ENCODE measurements at places on chromosomes 2 and 18.

DNA sequence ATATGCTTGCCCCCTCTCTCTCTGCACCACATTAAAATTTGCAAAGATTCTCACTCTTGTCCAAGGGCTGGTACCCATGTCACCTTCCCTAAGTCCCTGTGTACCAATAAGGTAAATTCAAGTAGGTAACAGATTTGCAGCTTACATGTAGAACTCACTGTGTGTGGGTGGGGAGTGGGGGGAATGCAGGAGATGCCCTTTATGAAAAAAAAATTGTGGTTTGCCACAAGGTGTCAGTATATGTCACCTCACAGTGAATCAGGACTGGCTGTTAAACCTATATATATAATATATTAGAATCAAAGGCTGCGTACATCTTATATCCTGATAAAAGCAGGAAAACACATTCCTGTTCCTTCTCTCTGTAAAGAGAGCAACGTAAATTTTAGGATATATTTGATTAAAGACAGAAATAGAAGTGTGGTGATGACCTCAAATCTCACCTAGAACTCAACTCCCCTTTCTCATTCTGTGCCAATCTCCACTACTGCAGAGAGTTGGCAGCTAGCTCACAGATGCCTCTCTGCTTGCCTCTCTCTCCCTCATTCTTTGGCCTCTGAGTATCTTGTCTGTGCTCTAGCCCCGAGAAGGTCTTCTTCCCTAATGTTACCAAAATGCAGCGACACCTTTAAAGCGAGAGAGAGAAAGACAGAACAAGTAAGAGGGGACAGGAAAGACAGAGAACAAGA, 536 bp downstream of the XDH start:
- no peak for DNase-seq

- DNase-seq, result no peak
Observed at GRCh38 chr2:151872463-151872862, 44.2 kb upstream of the ARL5A start.

GRCh38 chr2:239160226-239161143, 240.3 kb downstream of the HDAC4 start:
- no peak for DNase-seq

DNA sequence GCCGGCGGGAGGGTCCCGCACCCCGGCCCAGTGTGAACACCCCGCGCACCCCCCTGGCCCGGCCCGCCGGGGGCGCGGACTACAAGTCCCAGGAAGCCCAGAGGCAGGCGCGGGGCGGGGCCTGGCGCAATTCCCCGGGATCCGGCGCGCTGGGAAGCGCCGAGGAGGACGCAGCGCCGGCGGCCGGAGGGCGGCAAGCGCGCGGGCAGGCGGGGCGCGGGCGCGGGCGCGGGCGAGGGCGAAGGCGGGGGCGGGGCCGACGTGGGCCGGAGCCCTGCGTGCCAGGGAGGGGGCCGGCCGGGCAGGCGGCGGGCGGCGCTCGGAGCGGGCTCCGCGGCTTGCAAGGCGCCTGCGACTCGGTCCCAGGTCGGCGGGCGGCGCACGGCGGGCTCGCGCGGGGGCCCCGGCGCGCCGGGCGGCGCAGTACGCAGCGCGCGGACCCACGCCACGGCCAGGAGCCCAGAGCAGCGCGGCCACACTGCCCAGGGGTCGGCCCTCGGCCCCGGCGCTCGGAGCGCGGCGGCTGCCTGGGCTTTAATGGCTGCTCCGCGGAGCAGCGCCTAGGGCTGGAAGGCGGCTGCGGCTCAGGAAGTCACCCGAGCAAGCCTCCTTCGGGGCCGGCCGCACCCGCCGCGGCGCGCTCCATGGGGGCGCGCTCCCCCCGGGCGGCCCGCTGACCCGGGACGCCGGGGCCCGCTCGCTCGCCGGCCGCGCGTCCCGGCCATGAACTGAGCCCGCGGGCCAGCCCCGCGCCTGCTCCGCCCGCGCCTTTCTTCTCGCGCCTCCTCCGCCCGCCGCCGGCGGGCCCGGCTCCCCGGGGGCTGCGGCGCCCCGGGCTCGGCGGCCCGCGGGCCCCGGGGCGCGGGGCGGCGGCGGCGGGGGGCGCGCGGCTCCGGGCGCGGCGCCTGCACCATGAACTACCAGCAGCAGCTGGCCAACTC, at the start of gene AGAP1:
Gene AGAP1 (plus strand): TSS at position 269 of the 941 bp plus-strand sequence.
- DNase-seq, result no peak

GRCh38 chr2:218746960-218747359, 35.0 kb upstream of the CYP27A1 start:
- DNase-seq, result no peak

GRCh38 chr2:67782443-67782842, 280.4 kb downstream of the C1D start:
- DNase-seq, result no peak

GRCh38 chr2:189350540-189351209, 90.6 kb upstream of the WDR75 start:
- no peak for DNase-seq

DNA sequence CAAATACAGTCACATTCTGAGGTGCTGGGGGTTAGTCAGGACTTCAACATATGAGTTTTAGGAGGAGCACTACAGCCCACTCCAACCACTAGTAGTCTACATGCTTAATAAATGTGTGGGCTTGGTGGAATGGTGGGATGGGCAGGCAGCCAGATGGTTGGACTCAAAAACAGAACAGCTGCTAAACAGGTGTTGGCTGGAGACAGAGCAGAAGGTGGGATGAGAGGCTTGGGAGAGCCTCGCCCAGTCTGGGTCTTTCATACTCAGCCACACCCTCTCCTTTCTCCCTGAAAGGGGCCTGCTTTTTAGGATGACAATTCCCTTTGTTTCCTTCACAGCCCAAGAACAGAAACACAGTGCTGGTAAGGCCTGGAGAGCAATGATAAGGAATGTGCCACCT, 143.9 kb upstream of the KLHL29 start:
- no peak for DNase-seq

GRCh38 chr2:72145658-72146329, 1.9 kb downstream of the CYP26B1 start:
- no peak for DNase-seq

- DNase-seq, result no peak
Observed at GRCh38 chr18:68822926-68823325, 25.0 kb downstream of the CCDC102B start.

- no peak for DNase-seq
Observed at GRCh38 chr18:35201256-35201931, 39.4 kb upstream of the ZNF397 start.

GRCh38 chr18:10094655-10095054, 180.8 kb downstream of the VAPA start:
- DNase-seq, result no peak

DNA sequence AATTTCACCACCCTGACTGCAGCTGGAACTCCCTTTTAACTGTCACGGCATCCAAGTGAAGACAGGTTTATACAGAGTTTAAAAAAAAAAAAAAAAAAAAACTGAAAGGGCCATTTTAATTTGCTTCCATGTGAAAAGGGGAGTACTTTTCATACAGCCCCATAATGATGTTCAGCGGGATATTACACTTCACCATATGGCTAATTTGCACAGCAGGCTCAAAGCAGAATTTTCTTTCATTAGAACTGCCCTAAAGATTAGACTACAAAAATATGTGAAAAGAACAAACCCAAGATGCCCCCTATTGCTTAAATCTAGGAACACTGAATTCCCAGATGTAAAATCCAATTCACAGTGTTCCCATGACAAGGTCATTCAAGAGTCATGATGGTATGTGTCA, 301.8 kb downstream of the EXOC6B start:
- no peak for DNase-seq

- DNase-seq, result peak; percentile 23
Observed at GRCh38 chr2:9422321-9423099, 818 bp downstream of the ITGB1BP1 start.

DNA sequence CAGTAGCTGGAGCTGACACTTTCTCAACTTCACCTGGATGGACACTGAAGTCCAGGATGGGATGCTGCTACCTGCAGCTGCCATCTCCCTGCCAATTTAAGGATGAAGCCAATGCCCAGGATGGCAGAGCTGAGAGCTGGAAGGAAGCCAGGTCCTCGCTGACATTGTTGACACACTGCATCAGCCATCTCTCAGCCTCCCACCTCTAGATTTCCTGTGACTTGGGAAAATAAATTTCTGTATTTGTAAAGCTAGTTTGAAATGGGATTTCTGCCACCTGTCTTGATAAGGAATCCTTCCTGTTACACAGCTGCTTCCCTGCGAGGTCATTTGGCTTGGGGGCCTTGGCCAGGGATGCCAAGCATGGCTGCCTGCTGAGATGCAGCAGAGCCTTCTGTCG, 43.5 kb downstream of the KCTD1 start:
- no peak for DNase-seq

- DNase-seq, result no peak
Observed at GRCh38 chr18:23270986-23271680, 135.8 kb downstream of the CABLES1 start.

- no peak for DNase-seq
Observed at GRCh38 chr2:156538083-156538504, 101.9 kb downstream of the GPD2 start.

DNA sequence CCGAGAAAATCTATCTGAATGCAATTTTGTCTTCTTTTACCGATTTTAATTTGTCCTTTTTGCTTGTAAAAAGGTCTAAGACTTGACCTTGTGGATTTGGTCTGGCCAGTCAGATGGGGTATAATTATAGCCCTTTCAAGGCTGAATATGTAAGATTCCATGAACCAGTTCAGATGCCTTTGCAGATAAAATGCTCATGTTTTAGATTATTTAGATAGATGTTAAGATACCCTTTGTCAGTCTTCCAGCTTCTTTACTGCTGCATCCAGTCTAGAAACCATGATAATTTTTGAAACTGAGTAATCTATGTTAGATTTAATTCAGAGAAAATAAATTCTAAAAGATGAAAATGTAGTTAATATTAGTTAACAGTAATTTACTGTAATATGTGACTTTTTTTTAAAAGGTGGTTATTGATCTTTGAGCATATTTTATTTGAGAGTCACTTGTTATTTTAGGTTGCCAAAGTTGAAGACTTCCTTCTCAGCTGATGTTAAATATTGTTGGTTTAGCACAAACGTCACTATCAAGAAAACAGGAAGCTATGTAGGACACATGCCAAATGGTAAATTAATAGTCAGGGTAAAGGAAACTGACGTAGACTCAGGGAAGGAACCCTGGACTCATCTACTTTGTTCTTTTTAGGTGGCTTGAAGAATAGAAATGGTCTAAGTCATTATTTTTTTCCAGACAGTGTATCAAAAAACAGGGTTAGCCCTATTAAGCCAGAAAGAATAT, 29.8 kb downstream of the BABAM2 start:
- no peak for DNase-seq

DNA sequence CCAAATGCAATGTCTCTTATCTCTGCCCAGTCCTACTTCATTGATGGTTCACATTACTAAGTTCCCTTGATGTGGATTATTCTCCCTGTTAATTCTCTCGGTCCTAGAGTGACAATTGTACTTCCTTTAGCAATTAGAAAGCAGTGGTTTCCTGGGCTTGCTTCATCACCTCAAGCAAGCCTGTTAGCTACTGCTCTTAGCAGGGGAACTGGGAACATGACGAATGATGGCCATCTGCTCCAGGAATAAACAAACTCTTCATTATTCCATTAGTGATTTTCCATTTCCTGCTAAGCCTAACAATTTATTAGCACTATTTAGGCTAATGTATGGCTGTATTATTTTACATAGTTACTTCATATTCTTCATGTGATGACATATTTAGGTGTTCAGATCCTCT, 331.8 kb downstream of the MTX2 start:
- DNase-seq, result no peak

DNA sequence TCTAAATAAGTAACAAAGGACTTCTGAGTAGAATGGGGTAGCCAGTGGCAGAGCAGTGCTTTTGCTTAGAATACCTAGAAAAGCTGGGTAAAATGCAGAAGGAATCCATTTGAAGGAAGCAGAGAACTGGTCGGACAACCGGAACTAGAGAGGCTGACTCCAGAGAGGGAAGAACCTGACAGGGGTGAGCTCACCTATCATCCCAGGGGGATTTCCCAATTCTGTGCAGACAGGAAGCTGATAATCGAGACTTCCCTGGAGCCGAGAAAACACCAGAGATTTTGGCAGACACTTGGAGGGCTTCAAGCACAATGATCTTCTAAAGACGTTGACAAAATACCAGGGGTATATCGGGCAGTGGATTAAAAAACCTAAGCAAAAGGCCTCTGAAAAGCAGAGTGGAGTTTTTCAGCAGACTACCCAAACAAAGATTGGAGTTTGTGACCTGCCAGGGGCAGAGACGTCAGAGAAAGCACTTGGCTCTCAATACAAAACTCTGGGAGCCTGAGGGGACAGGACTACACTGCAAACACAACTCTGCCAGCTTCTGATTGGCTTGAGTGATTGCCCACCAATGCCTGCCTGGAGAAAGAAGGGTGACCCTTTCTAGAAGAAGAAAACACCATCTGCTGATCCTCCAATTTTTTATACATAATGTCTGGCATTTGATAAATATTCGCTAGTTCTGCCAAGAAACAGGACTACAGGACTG, 67.5 kb upstream of the TTN start:
- no peak for DNase-seq

- no peak for DNase-seq
Observed at GRCh38 chr18:22346401-22346952, 71.2 kb downstream of the CTAGE1 start.

GRCh38 chr2:2940061-2940460, 437.6 kb downstream of the EIPR1 start:
- DNase-seq, result no peak

DNA sequence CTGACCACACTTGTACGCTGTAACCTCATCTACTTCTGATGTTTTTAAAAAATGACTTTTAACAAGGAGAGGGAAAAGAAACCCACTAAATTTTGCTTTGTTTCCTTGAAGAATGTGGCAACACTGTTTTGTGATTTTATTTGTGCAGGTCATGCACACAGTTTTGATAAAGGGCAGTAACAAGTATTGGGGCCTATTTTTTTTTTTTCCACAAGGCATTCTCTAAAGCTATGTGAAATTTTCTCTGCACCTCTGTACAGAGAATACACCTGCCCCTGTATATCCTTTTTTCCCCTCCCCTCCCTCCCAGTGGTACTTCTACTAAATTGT, 2.1 kb downstream of the RHOB start:
- no peak for DNase-seq

DNA sequence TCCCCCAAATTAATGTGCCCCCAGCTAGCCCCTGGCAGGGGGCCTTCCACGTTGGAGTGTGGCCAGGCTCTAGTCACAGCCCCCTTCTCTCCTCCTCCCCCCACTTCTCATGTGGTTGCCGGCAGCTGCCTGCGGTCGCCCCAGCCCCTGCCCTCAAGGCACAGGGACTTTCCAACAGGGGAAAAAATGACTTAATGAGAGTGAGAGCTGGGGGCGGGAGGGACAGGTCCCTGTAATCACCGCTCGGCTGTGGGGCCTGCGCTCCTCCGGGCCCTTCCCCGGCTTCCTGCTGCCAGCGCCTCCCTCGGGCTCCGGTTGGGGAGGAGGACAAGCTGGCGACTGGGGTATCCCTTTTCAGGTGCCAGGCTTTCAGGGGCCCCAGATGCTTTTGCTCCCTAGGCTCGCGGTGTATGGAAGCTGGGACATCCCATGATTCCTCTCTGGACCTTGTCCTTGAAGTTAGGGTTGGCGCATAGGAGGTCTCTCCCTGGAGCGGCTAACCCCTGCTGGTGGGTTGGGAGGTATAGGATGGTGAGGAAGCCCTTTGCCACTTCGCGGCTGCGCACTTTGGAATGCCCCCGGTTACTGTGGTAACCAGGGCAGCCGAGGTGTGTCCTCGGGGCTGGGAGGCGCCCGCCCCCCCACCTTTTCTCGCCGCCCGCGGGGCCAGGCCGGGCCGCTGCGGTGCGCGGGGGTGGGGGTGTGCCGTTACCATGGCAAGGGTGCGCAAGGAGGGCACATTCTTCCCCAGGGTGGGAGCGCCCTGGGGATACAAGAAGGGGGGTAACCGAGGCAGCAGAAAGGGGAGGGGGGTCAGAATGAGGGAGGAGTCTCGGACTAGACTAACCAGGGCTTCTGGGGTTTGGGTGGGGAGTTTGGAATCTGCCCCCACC, 16.1 kb downstream of the WNT10A start:
- peak; percentile 73 for DNase-seq
